Right renal cortex interstitium (tissue), 3 donors: ENCODE measurements at places on chromosomes 13 and 19. TPM values are rescaled to one million over a fixed set of nuclear protein-coding genes. Genes with fewer than 3 reads are reported as not detected.

- DNase-seq = no peak
Measured at GRCh38 chr19:18098891-18099622, 1.5 kb downstream of the MAST3 start.

GRCh38 chr19:17205237-17206140 is 9.7 kb upstream of the USE1 start:
- DNase-seq = no peak

ZNF708 gene
- 21.2 TPM for polyA plus RNA-seq

DNA sequence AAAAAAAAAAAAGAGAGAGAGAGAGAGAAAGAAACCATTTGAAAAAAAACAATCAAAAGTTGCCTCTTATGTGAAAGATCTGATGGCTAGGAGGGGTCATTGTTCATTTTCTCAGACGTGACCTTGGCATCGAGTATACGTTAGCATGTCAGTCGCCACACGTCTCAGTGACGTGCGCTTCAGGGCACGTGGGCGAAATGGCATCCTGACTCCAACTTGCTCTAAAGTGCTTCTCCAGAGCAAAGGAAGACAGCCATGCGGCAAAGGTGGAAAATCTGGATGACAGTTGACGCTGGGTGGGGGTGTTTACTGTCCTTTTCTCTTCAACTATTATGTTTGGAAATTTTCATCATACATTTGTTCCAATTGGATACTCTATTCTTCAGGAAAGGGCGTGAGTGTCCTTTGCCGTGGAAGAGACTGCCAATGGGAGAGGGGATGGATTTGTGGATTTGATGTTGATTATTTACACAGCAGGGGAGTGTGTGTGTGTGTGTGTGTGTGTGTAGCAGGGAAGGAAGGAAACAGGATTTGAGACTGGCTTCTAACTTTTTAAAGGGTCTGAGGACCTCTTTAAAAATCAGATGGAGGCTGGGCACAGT is 25.0 kb downstream of the KLF2 start:
- DNase-seq = no peak

DNA sequence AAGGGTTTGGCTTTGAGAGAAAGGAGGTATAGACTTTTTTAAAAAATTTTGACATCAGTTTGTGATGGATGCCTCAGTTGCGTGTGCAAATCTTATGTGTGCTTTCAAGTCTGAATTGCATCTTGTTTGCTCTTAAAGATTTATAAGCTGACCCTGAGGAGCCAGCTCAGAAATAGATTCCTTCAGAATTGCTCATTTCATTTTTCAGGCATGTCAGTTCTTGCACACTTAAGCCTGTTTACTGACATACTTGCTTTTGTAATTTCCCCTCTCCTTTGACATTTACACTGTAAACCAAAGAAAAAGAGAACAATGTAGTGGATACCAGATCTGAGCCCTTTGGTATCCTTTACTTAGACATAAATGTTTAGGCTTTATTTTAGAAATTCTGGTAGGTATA is 87.6 kb downstream of the RNF17 start:
- no peak for DNase-seq
